ENCODE measurements at places on chromosomes 6 and 20. TPM values are rescaled to one million over a fixed set of nuclear protein-coding genes. Genes with fewer than 3 reads are reported as not detected.

- DNase-seq: no peak
Measured at GRCh38 chr6:70152786-70153185, 150.1 kb downstream of the COL9A1 start.

DNA sequence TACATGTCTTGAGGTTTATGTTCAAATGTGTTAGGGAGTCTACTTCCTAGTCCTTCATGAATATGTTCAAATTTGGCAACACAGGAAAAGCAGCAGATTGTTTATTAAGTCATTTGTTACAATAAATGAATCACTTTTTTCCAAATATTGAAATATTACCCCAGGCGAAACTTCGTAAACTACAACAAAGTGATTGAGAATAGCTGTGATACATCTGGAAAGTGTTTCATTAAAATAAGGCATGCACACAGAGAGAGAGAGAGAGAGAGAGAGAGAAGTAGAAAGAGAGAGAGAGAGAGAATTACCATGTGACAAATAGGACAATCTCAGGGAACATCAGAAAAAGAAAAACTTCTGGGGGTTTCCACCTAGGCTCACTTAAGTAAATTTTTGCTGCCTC is 363.1 kb upstream of the PTCHD4 start:
- no peak for DNase-seq

GRCh38 chr20:59949911-59950310 is 8.3 kb upstream of the CDH26 start:
- no peak for DNase-seq

DNA sequence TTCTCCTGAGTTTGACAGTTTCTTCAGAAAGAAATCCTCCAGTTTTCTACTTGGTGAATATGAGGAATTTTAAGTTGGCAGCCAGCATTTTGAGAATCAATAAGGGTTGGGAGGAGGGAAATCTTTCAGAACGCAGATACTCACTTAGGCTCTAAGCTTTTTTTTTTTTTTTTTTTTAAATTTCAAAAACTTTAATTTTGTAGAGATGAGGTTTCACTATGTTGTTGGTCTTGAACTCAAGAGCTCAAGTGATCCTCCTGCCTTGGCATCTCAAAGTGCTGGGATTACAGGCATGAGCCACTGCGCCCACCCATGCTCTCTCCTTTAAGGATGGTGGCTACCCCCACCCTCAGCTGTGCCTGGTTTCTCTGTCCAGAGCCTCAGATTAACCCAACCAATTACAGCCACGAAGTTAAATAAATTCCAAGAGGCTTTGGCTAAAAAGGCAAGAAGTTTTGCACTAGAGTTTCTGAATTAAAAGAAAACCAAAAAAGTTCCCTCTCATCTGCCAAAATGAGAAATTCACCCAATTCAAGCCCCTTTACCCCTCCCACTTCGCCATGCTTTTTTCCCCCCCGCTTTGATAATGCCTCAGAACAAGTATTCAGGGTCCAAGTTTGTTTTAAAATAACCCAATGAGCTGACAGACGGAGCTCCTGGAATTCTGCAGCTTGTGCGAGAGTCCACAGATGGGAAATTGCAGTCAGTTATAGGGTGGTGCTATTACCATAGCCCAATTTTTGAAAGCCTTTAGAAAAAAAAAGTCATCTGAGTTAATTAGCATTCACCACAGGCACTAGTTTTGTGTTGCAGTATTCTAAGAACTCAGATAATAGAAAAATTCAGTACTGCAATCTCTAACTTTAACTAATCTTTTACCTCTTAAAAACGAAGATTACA is 94.3 kb upstream of the BEND3 start:
- no peak for DNase-seq

- no peak for DNase-seq
Measured at GRCh38 chr20:24756292-24757025, 192.6 kb upstream of the CST7 start.

DNA sequence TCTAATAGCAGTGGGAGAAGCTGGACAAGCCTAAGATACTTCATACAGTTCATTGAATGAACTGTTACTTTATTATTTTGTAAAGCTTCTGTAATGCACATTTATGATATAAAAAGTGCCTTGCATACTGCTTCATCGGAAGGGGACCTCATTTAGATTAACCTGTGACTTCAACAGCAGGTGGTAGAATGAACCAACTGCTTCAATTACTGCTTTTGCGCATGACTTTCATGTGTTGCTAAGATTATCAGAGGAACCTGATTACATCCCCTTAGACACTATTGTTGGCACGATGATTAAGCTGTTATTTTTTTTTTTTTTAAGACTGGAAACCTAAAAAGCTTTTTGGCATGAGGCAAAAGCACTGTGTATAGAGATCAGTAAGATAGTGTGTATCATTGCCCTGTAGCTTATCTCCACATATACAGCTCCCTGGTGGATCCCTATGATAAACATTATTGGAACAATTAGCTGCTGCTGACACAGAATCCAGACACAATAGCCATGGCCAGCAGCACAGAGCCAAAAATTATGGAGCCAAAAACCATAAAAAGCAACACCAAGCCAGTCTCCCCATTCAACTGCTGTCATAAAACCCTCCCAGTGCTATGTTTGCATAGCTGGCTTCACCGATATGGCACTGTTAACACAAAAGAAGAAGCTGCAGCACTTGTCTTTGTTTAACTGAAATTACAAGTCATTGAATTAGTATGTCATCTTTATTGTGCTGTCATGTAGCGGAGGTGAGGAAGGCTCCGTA is 731.6 kb upstream of the MMS22L start:
- no peak for DNase-seq

- no peak for DNase-seq
Measured at GRCh38 chr6:8857160-8857559, 421.8 kb upstream of the SLC35B3 start.

DNA sequence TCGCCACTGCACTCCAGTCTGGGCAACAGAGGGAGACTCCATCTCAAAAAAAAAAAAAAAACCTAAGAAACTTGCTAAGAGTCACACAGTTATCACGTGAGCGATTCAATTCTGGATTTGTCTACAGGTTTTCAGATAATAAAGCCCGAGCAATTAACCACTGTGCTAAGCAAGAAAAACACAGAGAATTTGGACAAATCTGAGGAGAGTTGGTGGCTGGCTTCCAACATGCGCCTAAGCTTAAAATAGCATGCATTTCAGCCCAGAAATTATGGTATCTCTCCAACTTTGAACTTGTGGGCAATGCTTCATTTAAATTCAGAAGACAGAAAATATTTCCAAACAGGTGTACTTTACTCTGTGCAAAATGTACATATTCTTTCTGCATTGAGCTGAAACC is 232.9 kb downstream of the TSHZ2 start:
- DNase-seq: no peak

DNA sequence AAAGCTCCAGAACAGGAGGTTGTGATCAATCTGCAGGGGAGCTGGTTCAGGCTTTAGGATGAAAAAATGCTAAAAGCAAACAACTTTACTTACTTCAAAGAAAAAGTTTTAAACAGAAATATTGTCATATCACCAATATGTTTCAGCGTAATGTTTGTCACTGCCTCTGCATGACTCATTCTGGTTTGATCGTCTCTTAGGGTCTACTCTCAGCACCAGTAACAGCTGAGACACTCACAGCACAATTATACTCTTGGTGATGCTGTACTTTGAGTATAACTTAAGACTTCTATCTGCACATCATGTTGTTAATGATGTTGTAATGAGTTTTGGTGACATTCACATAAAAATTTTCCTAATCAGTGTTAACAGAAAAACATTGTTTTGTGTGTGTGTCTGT is 665.4 kb downstream of the EPM2A start:
- no peak for DNase-seq

- no peak for DNase-seq
Measured at GRCh38 chr6:11214901-11215300, 17.6 kb downstream of the NEDD9 start.

DNA sequence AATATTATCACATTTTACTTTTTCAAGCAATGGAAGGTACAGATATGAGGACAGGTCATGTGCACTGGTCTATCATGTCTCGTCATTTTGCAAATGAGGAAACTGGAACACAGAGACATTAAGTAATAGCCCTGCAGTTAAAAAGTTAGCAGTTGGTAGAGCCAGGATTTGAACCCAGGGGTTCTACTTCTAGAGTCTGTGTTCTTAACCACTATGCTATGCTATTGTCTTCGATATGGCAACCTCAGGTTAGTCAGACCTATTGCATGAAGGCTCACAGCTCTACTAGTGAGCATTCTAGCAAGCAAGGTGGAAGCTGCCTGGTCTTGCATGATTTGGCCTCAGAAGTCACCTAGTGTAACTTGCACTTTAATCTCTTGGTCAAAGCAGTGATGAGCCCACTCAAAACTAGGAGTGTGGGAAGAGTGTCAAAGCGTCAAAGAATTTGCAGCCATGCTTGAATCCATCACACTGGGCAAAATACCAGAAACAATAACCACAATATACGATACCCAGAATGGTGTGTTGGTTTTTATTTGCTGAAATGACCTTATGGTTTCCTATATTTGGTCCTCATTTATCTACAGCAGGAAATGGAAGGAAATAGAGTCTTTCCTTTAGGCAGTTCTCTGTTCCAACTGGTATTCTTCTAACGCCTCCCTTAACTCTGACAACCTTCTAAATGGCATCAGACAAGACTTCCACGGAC is 20.4 kb upstream of the BMP2 start:
- no peak for DNase-seq

- no peak for DNase-seq
Measured at GRCh38 chr20:60921022-60921622, 330.9 kb upstream of the CDH4 start.

DNA sequence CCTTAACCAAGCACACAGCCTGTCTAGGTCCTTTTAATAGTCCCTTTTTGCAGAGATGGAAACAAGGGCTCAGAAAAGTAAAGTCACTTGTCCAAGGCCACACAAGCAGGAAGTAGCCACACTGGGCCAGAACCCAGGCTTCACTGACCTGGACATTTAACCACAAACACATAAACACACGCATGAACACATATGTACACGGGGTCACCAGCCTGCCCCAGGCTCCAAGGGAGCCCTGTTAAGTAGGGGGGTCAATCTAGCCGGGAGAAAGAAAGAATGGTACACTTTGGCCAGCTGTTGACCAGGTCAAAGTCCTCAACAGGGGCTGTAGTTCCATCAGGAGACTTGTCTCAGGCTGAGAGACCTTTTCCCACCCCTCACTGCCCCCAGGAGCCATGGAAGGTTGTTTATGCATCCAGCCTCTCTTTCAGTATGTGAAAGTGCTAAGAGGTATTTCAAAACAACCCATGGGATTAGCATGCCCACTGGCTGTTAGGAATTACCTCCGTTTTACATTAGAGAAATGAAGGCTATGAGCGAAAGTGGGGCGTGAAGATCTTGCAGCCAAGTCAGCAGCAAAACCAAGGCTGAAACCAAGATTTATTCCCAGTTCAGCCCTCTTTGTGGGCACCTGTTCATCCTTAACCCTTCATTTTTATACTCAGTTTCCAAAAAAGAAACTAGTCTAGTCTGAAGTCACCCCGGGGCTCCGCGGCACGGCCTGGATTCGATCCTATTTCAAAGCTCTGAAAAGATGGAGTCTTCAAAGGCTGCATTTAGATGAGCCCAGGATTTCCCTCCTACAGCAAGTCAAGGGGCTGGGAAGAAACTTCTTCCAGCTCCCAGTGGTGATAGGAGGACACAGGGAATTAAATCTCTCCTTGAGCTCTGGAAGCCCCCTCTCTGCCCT is 9.8 kb downstream of the SDC4 start:
- no peak for DNase-seq

DNA sequence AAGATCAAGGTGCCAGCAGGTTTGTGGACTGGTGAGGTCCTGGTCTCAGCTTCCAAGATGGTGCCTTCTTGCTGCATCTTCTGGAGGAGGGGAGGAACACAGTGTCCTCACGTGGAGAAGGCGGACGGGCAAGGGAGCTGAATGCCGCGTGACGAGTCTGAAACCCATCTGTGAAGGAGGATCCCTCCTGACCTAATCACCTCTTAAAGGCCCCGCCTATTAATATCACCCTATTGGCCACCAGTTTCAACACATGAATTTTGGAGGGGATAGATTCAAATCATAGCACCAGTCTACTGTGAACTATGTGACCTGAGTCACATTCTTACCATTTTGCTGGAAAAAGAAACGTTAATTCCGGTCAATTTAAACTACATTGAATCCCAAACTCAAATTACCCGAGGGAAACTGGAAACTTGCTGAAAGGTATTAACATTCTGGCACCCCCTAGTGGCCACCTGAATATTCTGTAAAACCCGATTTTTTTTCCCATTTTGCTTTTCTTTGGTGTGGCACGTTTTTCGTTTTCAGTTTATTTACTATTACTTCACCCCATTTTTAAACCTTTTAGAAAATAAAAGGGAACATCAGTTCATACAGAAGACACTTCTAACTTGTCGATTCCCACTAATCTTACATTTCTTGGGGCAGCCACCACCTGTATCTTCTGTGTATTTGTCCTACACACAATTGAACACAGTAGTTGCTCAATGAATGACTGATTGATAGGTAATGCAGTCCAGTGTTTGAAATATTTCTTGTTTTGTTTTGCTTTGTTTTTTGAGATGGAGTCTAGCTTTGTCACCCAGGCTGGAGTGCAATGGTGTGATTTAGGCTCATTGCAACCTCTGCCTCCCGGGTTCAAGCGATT is 17.9 kb upstream of the CCDC170 start:
- DNase-seq: no peak

- DNase-seq: no peak
Measured at GRCh38 chr20:49149281-49150045, 38.7 kb downstream of the STAU1 start.

DNA sequence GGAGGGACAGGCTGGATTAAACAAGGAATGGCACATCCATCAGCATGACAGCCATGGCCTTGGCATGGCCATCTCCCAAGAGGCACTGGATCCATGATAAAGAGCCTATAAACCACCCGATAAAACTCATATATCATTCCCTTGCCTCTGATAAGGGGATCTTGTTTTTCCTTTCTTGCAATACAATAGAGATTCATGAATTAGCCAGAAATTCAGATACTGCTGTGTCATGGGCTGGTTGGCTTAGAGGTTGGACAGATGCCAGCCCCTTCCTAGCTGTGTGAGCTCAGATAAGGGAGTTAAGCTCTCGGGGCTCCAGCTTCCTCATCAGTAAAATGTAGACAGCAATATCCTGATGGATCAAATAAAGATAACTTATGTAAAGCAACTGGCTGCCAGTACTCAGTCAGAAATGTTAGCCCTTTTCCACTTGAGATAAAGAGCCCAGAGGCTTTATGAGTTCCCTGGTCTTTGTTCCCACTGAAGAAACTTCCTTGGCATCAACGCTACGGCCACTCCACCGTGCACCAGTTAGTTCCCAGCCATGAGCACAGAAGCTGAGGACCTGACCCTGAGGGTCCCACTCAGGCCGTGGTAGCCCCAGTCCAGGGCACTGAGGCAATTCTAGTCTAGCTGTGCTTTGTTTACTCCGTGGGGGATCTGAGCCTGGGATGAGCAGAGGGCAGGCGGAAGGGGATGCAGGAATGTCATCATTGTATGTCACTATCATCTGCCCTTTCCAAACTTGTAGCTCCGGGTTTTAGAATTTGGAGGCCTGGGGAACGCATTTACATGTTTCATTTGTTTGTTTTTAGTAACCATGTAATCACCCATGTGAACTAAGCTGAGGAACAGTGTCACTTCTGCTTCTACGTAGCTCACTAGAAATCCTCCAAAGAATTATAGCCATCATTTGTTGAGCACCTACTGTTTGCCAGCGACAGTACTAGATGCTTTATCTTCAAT is 67.2 kb upstream of the TBC1D7 start:
- DNase-seq: peak; percentile 99

PRDM13 gene
- total RNA-seq: not detected

NDUFAF5 gene
- total RNA-seq: 22.9 TPM

LY6G6C gene
- total RNA-seq: not detected

GNAS-AS1 gene
- 0.11 TPM for total RNA-seq

IRF4 gene
- 0.07 TPM for total RNA-seq

All from pulmonary artery endothelial cell (primary cell).